ENCODE measurements at places on chromosomes 11 and 22.

DNA sequence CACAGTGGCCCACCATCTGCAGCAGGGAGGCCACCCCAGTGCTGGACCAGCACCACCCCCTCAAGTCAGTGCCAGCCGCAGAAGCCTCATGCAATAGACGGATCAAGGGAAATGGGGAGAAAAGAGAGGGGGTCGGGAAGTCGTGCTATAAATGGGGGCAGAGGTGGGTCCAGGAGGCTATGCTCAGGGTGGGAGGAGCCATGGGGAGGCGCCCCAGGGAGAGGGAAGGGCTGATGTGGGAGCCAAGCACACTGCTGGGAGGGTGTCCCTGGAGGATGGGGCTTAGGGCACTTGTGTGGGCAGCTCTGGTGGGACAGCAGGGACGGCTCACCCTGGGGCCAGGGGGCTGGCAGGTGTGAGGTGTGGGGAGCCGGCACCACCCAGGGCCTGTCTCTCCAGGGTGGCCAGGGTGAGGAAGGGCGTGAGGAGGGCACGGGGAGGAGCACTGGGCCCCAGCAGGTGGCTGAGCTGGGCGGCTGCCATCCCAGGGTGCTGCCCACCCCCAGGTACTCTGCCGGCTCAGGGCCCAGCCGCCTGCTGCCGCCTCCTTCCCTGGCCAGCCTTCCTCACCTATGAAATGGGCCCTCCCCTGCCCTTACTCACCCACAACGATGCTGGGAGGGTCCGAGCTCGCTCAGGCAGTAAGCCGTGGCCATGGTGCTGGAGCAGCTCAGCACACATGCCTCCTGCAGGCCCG is 18.0 kb downstream of the PHLDA2 start:
- no peak for DNase-seq

GRCh38 chr11:2451916-2452315 is 7.1 kb downstream of the KCNQ1 start:
- no peak for DNase-seq

GRCh38 chr22:17164392-17165024 is 5.4 kb upstream of the HDHD5 start:
- no peak for DNase-seq

DNA sequence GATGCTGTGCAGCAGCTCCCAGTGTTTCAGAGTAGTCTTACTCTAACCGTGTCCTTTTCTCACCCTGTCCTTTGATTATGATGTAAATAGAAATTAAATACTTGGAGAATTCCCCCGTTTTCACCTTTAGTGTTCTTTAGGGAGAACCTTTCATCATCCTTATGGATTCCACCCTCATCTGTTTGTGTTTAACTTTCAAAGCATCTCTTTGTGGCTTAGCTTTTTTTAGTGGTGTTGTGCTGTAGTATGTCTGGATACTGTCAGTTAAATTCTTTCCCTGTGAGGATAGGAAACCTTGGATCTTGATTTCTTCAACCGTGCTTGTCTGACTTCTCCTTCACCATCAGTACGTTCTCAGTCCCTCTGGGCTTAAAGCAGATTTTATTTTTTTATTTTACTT is 48.5 kb downstream of the PPP6R3 start:
- DNase-seq, result no peak

GRCh38 chr11:13229136-13229535 is 48.5 kb upstream of the BMAL1 start:
- no peak for DNase-seq

GRCh38 chr11:107695446-107695845 is 16.4 kb downstream of the SLN start:
- DNase-seq, result no peak

DNA sequence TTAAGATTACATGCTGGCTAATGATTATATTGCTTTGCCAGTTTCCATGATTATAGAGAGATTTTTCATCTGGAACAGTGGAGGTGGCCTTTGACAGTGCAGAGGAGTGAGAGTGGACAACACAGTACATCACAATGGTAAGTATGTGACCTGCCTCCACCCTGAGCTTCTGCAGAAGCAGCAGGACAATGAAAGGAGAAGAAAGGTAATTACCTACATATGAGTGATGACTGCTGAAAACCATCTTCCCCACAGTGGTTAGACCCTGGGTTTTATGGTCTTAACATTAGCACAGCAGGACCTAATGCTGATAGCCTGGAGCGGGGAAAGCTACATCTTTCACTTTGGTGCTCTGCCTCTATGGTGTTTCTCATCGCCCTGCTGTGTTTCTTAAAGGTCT is 454.7 kb upstream of the DDI1 start:
- no peak for DNase-seq

DNA sequence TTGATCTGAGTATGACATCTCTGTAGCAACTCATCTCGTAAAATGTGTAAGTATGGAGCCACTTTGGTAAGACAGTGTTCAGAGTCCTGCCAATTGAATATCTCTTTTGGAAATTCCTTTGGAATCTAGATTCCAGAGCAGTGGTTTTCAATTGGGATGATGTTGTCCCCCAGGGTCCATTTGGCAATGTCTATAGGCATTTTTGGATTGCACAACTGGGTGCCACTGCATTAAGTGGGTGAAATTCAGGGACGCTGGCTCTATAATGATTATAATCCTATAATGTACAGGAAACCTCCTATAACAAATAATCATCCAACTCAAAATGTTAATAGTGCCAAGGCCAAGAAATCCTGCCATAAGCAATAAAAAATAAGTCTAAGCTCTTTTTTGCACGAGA is 404.8 kb upstream of the RAG2 start:
- DNase-seq, result no peak

GRCh38 chr11:32781721-32782120 is 12.7 kb downstream of the CCDC73 start:
- no peak for DNase-seq

DNA sequence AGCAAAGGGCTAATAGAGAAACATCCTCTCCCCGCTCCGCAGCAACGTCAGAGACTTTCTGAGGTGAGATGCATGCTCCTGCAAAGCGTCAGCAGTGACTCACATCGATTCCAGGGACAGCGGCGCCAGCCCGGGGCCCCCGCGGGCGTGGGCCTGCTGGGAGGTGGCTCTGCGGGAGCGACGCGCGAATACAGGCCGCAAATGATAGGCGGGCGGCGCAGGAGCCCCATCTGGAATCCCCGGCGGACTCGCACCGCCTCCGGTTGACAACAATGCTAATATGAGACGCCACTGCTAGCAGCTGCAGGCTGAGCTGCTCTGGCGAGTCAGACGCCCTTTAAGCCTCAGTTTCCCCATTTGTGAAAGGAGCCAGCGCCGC is 557 bp downstream of the RANGAP1 start:
- DNase-seq, result peak; percentile 77

DNA sequence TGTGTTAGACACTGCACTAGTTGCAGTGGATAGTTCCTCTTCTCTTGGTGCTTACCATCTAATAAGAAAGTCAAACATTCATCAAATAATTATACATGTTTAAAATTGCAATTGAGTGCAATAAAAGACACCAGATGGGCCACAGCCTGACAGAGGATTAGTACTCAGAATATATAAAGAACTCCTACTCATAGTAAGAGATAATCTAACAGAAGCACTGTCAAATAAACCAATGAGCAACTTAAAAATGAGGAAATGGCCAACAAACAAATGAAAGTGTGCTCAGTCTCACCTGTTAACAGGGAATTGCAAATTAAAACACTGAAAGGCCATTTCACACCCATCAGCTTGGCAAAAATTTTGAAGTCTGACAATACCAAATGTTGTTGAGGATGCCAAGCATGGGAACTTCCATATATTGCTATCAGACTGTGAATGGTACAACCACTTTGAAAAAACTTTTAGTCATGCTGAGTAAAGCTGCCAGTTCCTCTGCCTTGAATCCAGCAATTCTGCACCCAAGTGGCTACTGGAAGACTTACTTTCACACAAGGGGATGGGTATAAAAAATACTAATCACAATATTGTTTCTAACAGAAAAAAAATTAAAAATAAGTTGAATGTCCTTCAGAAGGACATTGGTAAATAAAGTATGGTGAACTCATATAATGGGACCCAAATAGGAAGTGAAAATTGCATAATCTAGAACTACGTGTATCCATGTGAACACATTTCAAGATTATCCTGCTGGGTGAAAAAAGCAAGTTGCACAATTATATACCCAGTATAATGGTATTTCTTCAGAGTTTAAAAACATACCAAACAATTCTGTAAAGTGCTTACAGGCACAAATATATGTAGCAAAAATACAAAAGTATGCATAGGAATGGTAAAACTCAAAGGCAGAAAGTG is 41.4 kb upstream of the CREB3L1 start:
- DNase-seq, result no peak

- no peak for DNase-seq
Observed at GRCh38 chr11:99568808-99569207, 548.1 kb downstream of the CNTN5 start.

DNA sequence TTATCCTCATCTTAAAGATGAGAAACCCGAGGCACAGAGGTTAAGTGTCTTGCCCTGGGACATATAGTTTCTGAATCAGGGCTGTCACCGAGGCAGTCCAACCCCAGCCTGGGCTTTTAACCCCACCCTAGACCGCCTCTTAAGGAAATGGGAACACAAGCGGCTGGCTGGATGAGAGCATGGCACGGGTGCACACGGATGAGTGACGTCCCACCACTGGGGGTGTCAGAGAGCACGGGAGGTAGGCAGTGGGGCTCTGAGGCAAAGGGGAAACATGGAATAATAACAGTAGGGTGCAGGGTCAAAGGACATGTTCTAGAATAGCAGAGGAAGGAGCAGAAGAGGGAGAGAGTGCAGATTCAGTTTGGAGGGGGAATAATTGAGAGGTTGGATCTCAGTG is 22.3 kb downstream of the PPFIBP2 start:
- DNase-seq, result no peak

DNA sequence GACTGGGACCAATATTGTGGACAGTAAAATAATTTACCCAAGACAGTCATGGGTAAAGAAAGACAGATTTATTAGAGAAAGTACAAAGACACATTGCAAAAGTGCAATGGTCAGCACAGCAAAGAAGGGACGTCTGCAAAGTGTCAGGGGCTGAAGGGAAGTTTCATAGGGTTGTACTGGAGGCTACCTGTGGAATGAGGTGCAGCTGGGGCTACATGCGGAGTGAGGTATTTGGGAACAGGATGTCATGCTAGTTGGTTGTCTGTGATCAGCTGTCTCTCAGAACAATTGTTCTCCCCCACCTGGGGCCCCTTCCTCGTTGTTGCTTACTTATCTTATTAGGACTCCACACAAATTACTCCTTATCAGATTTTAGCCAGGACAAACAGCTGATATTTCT is 11.4 kb upstream of the APOL3 start:
- DNase-seq, result no peak

GRCh38 chr11:5486421-5486820 is 2.1 kb upstream of the OR52D1 start:
- DNase-seq, result no peak

DNA sequence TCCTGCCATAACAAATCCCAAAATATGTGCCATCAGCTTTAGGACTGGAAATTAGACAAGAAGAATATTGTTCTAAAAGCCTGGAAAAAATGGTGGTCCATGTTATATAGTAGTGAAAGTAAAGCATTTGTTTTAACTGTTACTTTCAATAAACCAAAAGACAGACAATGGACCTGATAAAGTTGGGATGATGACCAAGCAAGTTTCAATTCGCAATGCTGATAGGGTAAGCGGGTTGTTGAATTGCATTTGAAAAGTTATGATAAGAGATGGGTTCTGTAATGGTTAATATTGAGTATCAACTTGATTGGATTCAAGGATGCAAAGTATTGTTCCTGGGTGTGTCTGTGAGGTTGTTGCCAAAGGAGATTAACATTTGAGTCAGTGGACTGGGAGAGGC is 131.9 kb upstream of the ZC3H12C start:
- no peak for DNase-seq

GRCh38 chr22:46090631-46091201 is 59.6 kb upstream of the PPARA start:
- DNase-seq, result no peak

GRCh38 chr11:12017243-12017678 is 8.8 kb upstream of the DKK3 start:
- DNase-seq, result no peak

- no peak for DNase-seq
Observed at GRCh38 chr11:122226810-122227379, 110.9 kb upstream of the BLID start.

GRCh38 chr22:39149915-39150847 is 2.3 kb downstream of the CBX7 start:
- DNase-seq, result no peak

DNA sequence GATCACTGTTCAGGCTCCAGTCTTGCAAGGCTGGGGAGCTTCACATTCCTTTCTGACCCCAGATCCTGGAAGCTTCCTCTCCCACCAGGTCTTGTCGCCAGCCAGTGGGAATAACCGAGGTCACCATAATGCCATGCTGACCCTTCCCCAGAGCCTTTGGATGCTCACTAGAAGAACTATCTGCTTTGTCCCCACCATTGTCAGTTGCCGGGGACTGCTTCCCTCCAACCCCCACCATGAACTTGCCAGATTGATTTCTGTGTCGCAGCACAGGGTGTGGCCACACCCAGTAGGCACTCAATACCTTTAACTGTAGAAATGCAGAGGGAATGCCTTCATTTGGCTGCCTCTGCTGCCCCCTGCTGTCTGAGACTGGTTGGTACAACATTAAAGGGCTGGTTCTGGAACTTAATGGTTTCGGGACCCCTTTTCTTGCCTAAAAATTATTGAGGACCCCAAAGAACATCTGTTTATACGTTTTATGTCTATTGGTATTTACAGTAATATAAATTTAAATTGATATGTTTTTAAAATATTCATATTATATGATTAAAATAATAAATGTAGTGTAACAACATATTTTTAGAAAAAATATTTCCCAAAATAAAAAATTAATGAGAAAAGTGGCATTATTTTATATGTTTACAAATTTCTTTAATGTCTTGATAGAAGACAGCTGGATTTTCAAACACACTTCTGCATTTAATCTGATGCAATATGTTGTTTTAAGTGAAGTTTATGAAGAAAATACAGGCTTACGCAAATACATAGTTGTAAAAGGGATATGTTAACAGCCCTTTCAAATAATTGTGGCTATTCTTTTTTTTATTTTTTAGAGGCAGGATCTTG is 6.7 kb upstream of the GDPD5 start:
- DNase-seq, result no peak

- no peak for DNase-seq
Observed at GRCh38 chr11:69919659-69920344, 100.6 kb upstream of the FGF3 start.

DNA sequence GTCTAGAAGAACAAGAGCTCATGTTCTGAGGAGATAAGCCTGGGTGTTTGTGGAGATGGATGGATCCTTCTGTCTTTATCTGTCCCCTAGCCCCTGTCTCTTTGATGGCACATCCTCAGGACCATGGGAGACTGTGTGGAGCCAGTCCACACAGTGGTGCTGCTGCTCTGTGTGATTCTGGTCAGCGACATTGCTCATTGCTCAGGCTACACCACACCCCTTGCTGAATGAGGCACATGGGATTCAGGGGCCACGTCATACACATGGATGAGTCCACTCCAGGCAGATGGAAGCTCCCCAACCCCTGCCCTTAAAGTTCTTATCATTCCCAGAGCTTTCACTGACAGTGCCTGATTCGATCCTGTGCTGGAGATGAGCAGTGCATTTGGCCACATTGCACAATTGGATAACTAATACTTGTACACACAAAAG is 222.2 kb downstream of the NAV2 start:
- DNase-seq, result no peak
